Activated CD4-positive, alpha-beta T cell treated with anti-CD3 and anti-CD28 coated beads, Interleukin-2, amount 50 U/mL, for 4 hours (primary cell): ENCODE measurements at places on chromosomes 5 and 9.

DNA sequence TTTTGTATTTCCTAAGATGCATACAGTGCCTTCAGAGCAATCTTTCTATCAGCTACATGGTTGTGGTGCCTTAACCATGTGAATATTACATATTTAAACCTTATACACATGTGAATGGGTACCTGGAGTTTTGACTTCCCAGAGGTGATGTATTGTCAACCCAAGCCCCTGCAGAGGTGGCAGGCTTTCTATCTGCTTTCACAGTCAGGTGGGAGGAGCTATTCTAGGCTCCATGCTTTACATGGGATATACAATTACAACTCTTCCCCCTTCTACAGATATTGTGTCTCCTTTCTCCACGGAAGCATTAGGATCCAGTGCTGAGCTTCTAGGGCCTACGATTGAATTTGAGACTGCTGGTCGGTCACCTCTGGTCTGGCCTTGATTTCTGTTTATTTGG lies 89.8 kb upstream of the TUT7 start:
- no peak for DNase-seq

DNA sequence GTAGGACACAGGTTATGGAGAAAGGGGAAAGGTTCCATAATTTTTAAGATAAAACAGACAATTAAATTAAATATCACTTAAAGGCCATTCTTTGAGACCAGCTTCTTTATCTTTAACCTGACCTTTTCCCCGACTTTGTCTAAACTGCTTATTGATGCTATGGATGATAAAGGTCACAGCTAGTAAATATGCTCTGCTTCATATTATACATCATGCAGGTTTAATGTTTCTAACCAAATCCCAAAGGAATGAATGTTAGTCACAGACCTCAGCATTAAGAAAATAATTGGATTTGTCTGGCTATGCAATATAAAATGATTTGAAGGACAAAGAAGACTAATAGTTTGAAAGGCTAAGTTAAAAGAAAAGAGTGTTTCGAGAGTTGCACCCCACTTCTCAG lies 147.6 kb downstream of the ST8SIA4 start:
- no peak for DNase-seq

DNA sequence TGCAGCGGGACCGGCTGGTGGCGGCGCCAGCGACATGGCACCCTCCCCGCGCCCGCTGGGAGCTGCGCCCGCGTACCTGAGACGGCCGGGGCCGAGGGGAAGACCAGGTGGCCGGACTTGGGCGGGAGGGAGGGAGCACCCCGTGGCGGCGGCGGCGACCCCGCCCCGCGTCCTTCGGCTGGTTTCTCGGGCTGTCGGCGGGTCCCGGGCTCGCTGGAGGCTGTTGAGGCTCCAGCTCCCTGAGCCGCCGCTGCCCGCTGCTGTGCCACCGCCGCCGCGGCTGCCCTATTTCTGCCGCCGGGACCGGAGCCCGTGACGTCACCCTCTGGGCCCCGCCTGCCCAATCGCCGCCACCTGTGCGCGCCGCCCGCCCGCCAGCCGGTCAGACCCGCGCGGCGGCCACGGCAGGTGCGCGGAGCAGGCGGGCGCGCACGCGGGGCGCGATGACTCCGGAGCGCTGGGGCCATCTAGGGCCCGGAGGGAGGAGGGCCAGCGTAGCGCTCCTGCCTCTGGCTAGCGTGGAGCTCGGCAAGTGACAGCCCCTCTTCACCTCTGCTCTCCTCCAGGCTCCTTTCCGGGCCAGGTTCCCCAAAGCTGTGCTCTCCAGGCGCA lies at the start of gene FSTL4:
FSTL4 (minus strand) TSS at position 293 of the 612 bp plus-strand sequence.
- DNase-seq, result peak; percentile 4

DNA sequence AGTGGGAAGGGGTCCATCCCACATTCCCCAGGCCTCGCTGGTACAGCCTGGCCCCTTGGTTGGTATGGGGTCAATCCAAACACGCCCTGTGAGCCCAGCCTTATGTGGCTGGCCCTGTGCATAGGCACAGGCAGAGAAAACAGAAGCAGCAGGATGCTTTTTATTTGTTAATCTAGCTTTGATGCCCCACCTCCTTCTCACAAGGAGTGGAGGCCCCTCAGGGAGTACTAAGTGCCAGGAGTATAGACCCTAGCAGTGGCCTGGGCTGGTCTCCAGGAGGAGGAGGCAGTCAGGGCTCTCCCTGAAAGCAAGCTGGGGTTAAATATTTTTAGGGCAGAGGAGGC lies 14.6 kb upstream of the TCF7 start:
- no peak for DNase-seq

DNA sequence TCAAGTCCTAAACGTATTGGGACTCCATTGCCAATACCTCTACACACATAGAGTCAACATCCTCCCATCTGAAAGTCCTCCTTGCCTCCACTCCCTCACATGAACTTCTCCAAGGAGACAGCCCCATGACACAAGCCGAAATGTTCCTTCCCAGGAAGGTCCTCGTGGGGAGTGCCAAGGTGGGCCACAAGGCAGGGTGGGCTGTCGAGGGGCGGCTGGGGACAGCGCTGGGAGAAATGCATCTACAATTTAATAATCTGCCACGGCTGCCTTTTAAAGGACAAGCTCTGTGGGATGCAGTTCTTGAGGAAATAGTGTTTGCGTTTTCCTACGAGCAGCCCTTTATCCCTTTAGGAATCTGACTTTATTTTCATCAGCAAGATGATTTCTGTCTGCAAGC lies 138.7 kb downstream of the GABBR2 start:
- no peak for DNase-seq

DNA sequence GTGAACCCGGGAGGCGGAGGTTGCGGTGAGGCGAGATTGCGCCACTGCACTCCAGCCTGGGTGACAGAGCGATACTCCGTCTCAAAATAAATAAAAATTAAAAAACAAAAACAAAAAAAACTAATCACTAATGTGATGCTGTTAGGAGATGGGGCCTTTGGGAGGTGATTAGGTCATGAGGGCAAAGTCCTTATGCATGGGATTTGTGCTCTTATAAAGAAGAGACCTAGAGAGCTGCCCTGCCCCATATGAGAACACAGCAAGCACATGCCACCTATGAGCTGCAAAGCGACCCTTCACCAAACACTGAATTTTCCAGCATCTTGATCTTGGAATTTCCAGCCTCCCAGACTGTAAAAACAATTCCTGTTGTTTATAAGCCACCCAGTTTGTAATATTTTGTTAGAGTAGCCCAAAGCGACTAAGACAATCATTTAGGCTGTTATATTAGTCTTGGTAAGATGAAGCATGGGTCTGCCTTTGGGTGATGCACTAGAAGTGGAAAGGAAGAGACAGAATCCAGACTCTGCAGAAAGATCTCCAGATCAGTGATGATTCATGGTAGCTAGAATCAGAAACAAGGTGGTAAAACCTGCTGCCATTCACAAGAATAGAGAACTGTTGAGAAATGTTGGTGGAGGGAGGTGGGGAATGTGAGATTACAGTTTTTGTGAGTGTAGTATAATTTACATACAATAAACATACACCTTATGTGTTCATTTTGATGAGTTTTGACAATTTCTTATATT lies 26.2 kb downstream of the GPR21 start:
- DNase-seq, result no peak

- DNase-seq, result no peak
Measured at GRCh38 chr5:79143684-79144379, 32.2 kb downstream of the BHMT start.
